ENCODE measurements at places on chromosomes 5 and 9.

DNA sequence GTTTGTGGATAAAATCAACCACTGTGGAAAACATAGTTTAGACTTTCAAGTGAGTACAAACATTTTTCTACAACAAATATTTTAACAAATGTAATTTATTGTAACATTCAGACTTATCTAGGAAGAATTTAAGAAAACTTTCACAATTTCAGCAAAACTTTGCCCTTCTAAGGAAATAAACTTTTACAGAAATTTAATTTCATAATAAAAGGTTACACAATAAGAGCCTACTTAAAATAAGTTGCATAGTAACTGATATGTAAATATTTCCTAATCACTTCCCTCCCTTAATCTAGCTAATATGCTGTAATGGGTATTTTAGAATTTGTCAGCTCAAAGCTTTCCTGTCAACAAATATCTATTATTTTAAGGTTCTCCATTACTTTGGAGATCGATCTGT is 1899.9 kb downstream of the MAT2B start:
- DNase-seq: no peak

GRCh38 chr5:135240283-135240633 is 158.8 kb downstream of the MACROH2A1 start:
- DNase-seq: no peak

GRCh38 chr5:16593013-16593412 is 23.8 kb downstream of the RETREG1 start:
- DNase-seq: no peak

DNA sequence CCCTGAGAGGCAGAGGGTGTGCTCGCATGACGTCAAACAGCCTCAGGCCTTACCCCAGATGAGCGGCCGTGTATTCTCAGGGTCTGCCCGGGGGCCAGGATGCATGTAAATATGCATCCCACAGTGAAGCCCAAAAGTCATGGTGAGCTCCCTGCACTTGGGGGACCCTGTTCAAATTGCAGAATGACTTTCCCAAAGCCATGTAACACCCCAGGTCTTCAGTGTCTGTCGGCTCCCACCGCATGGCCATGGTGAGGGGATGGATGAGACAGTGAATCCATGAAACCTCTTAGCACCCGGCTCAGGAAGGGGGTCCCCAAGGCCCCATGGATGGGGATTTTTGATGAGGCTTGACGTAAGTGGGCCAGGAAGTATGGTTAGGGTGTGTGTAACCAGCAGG is 9.3 kb upstream of the COL5A1 start:
- no peak for DNase-seq

GRCh38 chr5:127962491-127962890 is 121.1 kb upstream of the SLC12A2 start:
- no peak for DNase-seq

- DNase-seq: no peak
Observed at GRCh38 chr5:137890845-137891244, 1.6 kb downstream of the PKD2L2 start.

- DNase-seq: no peak
Observed at GRCh38 chr5:159695741-159696294, 220.5 kb upstream of the ADRA1B start.

- DNase-seq: no peak
Observed at GRCh38 chr5:7663808-7664207, 187.1 kb downstream of the CFAP90 start.

GRCh38 chr5:165805756-165806155 is 2300.3 kb downstream of the MAT2B start:
- DNase-seq: no peak

DNA sequence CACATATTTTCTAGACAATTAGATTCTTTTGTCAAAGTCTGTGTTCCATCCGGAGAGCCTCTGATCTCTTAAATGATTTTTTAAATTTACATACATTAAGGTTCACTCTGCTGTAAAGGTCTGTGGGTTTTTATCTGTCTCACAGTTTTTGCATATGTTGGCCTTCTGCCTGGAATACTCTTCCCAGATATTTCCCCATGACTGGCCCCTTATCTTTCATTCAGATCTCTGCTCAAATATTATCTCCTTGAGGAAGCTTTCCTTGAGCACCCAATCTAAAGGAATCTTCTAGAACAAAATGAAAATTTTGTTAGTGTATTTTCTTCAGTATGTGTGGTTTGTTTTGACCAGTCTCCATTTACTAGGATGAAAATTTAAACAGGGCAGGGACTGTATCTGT is 26.3 kb downstream of the FAF2 start:
- DNase-seq: no peak

DNA sequence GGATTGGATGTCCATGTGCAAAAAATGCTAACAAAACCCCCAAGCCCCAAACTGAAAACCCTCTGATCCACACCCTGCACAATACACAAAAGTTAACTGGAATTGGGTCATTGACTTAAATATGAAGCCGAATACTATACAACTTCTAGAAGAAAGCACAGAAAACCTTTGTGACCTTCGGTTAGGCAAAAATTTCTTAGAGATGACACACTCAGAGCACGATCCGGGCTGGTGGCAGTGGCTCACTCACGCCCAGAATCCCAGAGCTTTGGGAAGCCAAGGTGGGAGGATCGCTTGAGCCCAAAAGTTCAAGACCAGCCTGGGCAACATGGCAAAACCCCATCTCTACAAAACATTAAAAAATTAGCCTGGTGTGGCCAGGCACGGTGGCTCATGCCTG is 1.8 kb upstream of the DIPK1B start:
- no peak for DNase-seq

GRCh38 chr5:171598641-171599152 is 179.2 kb downstream of the FGF18 start:
- no peak for DNase-seq

DNA sequence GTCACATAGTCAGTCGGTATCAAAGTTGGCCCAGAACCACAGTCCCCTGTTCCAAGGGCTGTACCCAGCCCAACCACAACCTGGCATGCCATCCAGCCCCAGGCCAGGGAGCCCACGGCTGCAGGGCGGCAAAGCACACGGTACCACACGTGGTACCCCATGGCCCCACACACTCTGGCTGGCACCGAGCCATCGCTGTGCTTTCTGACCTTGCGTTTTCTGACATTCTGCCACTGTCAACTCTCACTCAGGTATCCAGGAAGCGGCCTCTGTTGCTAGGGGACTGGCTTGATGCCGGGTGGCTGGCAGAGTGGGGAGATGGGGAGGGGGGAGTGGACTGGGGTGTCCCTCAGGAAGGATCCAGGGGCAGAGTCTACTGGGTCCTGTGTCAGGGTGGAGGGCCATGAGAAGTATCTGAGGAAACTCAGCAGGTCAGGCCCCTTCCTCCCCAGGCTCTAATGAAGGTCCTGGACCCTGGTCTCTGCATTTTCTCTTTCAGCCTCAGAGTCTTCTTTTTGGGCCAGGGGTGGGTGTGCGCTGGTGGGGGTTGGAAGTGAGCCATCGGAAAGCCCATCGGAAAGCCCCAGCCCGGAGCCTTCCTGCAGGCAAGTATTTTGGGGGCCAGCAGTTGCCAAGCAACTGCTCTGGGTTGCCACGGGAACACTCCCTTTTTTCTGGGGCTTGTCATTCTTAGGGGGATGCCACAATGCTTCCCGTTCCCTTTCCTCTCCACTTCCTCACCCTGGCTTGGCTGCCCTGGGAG is 21.0 kb upstream of the RALGDS start:
- DNase-seq: peak; percentile 89

DNA sequence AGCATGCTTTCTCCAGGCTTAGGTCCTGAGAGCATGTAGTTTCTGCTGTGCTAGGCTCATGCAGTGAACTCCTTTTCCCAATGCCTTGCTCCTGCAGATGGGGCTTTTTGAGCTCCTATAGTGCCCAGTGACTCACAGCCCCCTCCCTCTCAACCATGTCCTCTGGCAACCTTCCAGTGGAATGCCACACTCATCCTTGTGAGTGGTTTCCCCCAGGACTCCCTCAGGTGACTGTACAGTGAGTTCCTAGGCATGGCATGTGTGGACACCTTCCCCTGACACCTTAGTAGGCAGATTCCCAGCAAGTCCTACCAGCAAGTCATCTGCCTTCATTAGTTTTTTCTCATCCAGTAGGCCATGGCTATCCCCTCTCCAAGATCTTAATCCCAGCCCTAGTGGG is 72.4 kb upstream of the CXCL14 start:
- no peak for DNase-seq

GRCh38 chr9:22026696-22027095 is 17.6 kb upstream of the CDKN2B start:
- DNase-seq: no peak

DNA sequence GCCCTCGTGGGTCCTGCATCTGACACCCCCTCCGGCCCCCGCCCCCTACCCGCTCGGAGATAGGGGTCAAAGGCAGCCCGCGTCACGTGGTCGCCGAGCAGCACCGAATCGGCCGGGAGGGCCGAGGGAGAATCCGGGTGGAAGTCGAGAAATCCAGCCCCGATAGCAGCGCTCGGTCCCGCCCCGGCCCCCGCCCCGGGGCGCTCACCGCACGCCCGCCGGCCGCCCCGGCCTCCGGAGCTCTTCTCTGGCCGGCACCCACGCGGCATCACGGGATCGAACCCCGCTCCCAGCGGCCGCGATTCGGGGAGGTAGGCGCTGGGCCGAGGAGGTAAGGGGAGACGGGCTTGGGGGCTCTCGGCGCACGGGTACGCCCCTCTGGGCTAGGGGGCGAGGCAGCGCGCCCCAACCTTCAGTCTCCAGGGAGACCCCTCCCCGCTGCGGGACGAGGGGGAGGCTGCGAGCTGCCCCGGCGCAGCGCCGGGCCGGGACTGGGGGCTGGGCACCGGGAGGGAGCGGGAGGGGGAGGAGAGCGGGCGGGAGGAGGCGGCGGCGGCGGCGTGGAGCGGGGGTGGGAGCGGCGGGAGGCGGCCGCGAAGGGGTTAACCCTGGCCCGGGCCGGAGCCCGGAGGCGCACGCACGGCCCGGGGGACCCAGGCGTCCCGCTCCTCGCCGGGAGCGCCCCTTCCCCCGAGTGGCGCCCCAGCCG is 22.1 kb upstream of the NDST1 start:
- DNase-seq: peak; percentile 47

DNA sequence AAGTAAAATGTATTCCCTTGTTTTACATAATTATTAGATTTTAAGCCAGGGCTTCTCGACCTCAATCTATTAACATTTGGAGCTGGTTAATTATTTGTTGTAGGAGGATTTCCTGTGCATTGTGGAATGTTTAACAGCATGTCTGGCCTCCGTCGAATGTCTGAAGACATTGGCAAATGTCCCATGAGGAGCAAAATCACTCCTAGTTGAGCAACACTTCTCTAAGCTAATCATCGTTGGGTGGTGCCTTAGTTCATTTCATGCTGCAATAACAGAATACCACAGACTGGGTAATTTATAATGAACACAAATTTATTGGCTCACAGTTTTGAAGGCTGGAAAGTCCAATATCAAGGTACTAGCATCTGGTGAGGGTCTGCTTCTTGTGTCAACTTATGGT is 13.4 kb upstream of the VPS13A start:
- no peak for DNase-seq

- DNase-seq: no peak
Observed at GRCh38 chr9:121735065-121735792, 83.8 kb downstream of the DAB2IP start.

DNA sequence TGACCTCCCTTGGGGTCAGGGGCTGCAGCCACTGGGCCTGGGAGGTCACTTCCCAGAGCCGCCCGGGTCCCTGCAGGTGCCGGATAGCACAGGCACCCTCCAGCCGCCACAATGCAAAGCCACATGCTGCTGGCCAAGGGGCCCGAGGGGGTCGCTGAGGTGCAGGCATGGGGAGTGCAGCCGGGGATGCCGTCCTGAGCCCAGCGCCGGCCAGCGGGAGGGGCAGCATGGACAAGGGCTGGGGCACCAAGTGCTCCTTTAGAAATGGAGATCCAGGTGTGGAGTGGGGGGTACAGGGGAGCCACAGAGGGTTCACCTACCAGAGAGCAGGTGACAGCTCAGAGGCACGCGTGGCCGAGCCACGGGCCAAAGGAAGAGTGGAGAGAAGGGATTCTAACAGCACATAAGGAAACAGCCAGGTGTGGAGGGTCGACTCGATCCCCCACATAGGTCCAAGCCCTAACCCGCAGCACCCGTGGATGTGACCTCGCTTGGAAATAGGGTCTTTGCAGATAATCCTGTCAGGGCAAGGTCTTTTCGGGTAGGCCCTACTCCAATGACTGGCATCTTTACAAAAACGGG is 24.7 kb downstream of the ZDHHC11B start:
- no peak for DNase-seq

GRCh38 chr9:16318516-16319060 is 551.9 kb downstream of the BNC2 start:
- DNase-seq: no peak

- DNase-seq: peak; percentile 24
Observed at GRCh38 chr9:127898433-127899127, 823 bp downstream of the ST6GALNAC6 start.

DNA sequence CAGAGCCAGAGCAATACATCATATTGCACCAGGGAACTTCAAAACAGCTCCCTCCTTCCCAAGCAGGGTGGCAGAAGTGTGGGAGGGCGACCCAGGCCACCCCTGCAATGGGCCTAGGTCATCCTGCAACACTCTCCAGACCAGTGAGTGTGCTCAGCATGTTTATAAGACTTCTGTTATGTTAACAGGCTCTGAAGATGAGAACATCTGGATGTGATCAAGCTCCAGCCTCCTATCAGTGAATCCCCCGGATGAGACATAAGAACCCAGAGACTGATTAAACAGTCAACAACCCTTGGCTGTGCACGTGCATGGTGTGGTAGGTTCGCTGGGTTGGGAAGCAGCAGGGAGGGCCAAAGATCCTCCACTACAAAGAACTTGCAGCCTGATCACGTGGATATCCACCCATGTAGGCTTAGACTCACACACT is 63.3 kb downstream of the ABCA1 start:
- no peak for DNase-seq

DNA sequence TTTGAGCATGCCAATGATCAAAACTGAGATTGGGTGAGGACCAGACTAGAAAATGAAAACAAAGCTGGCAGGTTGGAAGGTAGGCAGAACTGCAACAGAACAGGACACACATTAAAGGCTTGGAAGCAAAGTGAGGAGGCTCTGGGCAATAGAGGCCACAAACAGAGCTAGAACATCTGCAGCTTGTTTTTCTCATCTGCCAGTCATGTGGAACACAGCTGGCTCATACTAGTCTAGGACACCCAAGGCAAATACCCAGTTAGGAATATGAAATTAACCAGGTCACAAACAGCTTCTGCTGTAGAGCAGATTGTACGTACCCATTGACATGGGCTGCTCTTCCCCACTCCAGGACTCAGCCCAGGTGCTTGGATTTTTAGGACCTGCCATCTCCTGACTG is 61.7 kb downstream of the SPEF2 start:
- DNase-seq: no peak

DNA sequence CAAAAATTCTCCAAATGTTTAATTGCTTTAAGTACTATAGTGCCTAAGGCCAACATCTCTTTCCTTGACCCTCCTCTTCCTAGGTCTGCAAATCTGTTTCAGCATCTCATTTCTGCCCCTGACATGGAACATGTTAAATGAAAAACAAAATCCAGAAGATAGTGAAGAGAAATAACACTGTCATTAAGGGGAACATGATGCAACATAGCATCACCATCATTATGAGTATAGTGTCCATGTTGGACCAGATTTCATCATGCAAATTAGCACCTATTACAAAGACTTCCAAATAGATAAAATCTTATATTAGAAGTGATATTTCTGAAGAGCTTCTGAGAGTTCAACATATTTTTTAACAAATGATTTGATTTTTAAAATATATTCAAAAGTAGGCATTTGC is 375.2 kb downstream of the PTPRD start:
- no peak for DNase-seq

Measured in CD4-positive, alpha-beta T cell treated with Interleukin-17A for 4 hours (primary cell).